ENCODE measurements at places on chromosomes 11 and 22.

DNA sequence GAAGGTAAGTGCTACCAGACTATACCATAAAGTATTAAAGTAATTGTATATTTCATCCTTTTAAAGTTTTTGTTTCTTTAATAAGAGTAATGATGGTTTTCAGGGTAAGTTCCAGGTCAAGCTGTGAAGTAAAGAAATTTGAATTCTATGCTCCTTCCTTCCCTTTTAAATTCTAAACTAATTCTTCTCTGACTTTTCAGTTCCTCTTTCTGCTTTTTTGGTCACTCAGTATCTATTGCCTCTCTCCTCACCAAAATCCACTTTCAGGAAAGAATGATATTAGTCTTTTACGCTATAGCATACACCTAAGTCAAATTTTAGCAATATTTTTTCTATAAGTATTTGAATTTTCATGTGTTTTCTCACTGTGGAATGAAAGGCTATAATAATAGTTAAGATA lies 8.2 kb downstream of the MMP8 start:
- DNase-seq: no peak

DNA sequence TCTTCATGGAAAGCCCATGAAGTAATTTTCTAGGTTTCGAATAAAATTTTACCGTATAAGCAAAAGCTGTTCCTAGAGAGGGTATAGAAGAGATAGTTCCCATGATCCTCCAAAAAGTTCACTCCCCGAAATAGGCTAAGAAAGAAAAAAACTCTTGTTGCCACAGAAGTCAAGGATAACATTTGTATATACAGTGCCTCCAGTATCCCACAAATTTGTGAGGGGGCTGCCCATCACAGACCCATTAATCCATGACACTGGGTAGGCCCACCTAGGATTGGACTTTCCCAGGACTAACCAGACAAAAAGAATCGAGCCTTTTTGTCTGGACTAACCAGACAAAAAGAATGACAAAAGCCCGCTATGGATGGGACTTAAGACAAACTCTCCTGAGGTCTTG lies 233.0 kb downstream of the DDX10 start:
- DNase-seq: no peak

- no peak for DNase-seq
These were observed 39.7 kb downstream of the CALCA start for GRCh38 chr11:14932447-14932846.

- DNase-seq: no peak
These were observed 16.8 kb downstream of the PANX1 start for GRCh38 chr11:94145431-94145830.

- DNase-seq: no peak
These were observed 305.1 kb downstream of the CNTN5 start for GRCh38 chr11:99325847-99326246.

- no peak for DNase-seq
These were observed 64.4 kb downstream of the INSC start for GRCh38 chr11:15179167-15179566.

DNA sequence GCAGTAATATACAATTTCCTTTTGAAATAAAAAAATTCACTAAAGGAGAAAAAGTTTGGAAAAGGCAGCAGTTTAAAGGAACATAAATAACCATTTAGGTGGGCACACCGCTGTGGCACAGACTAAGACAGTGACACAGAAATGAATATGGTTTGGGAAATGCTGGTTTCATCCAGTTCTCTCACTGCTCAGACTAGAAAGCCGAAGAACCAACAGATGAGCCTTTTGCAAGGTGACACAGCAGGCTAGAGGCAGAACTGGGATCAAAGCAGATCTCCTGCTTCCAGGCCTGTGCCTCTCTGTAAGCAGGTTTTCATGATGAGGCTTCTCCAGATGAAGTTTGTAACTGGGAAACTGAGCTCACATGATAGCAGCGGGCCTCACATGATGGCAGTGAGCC lies 380.0 kb upstream of the NARS2 start:
- DNase-seq: no peak
